ENCODE measurements at places on chromosomes 7 and 10. TPM values are rescaled to one million over a fixed set of nuclear protein-coding genes. Genes with fewer than 3 reads are reported as not detected.

Gene FAM200A
- 7.9 TPM for total RNA-seq

Gene GSTO2
- total RNA-seq: 1.1 TPM

Gene CACNA2D1
- not detected for total RNA-seq

Gene AKR1B15
- not detected for total RNA-seq

- DNase-seq: no peak
Observed at GRCh38 chr10:102268375-102268888, 23.1 kb downstream of the GBF1 start.

DNA sequence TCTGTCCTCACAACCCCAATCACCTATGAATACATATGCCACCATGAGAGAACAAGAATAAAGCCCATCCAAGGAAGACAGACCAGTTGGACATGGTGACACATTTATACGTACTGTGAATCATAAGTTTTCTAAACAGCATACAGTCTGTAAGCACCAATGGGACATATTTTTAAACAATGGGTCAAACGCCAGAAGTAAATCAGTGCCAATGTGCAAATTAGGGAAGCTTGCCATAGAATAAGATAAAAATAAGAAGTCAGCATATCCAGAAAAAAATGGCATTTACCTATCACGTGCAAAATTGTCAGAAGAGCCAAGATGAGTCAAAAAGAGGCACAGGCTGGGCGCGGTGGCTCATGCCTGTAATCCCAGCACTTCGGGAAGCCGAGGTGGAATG, 910.4 kb downstream of the SORCS1 start:
- no peak for DNase-seq

- peak; percentile 12 for DNase-seq
Observed at GRCh38 chr7:87058744-87059524, 520 bp downstream of the ELAPOR2 start.

DNA sequence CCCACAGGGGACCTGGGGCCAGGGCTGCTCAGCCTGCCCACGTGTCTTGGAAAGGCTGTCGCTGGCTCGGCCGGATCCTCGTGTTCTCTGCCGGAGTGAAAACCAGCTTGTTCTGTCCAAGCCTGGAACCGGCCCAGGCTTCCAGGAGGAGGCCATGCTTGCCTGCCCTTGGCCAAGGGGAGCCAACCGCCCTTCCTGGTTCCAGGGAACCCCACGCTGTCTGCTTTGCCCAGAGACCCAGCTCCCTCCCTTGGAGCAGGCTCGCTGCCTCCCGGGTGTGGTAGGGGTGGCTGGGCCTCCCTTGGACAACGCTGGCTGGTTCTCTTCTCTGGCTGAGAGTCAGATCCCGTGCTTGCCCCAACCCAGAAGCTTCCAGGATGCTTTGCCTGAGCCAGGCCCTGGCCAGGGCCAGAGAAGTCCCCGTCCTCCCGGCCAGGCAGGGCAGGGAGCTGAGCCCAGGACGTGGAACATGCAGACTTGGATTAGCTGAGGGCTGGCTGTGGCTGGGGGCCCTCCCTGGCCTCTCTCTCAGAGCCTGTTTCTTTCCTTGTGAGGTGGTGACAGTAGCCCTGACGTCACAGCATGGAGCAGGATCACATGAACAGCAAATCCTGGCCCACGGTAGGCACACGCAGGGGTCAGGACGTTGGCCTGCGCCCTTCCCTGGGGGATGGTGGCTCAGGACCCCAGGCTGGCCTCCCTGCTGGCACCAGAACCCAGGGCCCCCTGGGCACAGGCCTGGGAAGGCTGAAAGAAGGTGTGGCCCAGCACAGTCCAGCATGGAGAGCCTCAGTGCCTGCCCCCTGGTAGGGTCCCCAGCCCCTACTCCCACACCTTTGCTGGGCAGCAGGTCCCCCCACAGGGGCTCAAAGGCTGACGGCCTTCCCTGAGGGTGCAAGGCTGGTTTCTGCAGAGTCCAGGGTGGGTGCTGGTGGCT, 67.5 kb downstream of the PWWP2B start:
- DNase-seq: no peak

- no peak for DNase-seq
Observed at GRCh38 chr7:2956076-2956475, 87.6 kb downstream of the CARD11 start.

Measured in CD8-positive, alpha-beta memory T cell (primary cell).